Mammary epithelial cell (primary cell): ENCODE measurements at places on chromosomes 2 and 18. TPM values are rescaled to one million over a fixed set of nuclear protein-coding genes. Genes with fewer than 3 reads are reported as not detected.

DNA sequence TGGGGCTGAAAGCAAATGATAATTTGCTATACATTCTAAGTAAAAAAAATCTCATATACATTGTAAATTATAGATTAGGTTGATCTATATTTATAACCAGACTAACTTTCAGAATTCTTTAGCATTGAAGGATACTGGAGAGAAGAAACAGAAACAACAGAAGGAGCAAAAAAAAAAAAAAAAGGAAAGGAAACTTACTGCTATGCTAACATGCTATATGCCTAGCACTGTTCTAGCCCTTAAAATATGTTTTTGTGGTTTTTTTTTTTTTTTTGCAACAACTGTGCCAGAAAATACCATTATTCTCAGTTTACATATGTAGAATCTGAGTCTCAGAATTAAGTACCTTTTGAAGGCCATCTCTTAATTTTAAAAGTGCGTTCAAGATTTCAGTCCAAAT lies 204.9 kb upstream of the MC4R start:
- no peak for DNase-seq

DNA sequence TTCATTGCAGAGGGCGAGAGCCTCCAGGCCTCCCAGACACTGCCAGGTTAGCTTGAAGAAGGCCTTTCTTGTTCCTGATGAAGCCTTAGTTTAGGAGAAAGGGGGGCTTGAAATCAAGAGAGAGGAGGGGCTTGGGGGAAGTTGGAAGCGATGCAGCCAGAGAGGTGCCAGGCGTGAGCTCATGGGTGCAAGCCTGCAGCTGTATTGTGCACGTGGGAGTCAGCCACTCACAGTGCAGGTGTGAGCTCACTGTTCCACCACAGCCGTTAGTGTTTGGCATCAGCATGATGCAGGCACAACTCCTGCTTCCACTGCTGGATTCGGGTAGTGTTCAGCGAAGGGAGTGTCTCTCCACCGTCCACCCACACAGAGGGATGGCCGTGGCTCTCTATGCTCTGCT lies 68.4 kb upstream of the ALPP start:
- DNase-seq, result no peak

DUSP28 gene
- total RNA-seq, result 3.2 and 3.6 TPM in 2 replicates

DNA sequence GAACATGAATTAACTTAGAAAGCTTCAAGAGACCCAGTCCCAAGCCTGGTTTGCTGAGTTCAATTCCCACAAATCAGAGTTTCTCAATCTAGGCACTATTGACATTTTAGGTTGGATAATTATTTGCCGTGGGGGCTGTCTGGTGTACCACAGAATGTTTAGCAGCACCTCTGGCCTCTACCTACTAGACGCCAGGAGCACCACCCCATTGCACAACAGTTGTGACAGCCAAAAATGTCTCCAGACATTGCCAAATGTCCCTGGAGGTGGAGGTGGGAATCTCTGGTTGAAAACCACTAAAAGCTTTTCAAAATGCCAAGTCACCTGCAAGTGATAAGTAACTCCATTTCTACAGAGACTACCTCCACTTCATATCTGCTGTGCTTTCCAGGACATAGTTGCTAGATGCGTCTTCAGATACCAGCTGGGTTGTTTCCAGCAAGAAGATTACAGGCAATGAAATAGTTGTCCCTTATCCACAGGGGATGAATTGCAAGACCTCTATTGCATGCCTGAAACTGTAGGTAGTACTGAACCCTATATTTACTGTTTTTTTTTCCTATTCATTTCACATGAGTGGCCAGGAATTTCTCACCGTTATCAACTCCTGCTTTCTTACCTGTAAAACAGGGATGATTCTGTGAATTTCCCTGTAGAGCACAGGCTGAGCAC lies 554.3 kb downstream of the ZEB2 start:
- DNase-seq, result no peak

- peak; percentile 64 for DNase-seq
Measured at GRCh38 chr2:11477994-11478393, 12.0 kb upstream of the E2F6 start.

- DNase-seq, result no peak
Measured at GRCh38 chr2:96535331-96535730, 1.2 kb upstream of the ARID5A start.

PAX8 gene
- total RNA-seq, result 13.7 and 16.1 TPM in 2 replicates

- no peak for DNase-seq
Measured at GRCh38 chr2:85596026-85596333, 435 bp downstream of the RNF181 start.
